ENCODE measurements at places on chromosomes 3 and 15.

DNA sequence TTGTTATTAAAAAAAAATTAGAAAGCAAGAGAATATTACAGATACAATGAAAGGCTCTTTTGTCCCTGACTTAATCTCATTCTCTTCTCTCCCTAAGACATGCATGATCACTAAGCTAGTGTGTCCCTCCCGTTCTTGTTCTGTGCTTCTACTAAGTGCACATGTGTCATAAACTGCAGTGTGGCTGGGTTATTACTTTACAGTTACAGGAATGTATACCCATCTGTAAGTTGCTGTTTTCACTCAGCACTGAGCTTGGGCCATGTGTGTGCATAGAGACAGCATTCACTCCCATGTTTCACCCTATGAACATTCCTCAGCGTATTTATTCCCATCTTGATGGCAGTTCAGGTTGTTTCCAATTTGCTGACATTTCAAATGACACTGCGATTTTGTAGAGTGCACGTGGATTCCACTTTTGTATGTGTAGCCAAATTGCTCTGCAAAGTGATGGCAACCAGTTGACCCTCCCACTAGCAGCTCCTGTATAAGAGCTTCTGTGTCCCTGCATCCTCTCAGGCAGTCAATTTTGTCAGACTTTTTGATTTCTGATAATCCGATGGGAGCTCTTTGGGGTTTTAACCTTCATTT, 145.8 kb upstream of the UBE2E1 start:
- no peak for DNase-seq

GRCh38 chr3:152595975-152596821, 238.7 kb upstream of the P2RY1 start:
- no peak for DNase-seq

DNA sequence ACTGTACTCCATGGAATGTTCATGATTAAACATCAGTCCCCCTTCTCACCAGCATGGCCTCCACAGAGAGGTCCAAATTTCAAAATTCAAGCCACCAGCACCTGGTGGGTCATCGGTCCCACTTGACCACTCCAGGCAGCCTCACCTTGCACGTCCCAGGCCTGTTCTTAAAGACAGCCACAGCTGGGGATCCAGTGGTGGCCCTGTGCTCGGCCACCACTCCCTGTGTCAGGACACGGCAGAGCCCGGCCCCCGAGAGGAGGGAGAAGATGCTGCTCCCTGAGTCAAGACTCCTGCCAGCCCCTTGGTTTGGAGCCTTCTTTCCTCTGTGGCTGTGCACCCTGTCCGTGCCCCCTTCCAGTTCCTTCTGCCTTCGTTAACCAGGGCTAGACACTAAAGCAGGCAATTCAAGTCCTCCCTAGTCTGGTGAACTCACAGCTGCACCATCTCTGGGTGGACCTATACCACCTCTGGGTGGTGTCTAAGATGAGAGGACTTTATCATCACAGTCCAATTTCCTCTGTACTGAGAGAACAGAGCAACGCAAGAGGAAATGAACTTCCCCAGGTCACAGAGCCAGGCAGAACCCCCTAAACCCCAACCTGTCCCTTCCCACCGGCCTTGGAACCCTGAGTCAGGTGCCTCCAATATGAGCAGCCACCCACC, 97.1 kb downstream of the MEGF11 start:
- DNase-seq: no peak

DNA sequence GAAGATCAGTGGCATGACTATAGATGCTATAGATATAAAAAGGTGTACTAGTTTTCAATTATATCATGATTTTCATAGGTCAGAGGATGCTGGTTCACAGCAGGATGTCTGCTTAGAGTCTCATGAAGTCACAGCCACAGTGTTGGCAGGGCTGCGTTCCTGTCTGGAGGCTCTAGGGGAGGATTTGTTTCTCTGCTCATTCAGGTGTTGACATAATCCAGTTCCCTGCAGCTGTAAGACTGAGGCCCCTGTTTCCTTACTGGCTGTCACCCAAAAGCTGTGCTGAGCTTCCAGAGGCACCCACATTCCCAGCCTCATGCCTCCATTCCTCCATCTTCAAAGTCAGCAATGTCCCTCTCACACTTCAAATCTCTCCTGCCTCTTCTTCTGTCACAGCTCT, 170.7 kb downstream of the OCA2 start:
- DNase-seq: no peak

- DNase-seq: no peak
These were observed 45.7 kb upstream of the RAB6B start for GRCh38 chr3:133941415-133941821.

DNA sequence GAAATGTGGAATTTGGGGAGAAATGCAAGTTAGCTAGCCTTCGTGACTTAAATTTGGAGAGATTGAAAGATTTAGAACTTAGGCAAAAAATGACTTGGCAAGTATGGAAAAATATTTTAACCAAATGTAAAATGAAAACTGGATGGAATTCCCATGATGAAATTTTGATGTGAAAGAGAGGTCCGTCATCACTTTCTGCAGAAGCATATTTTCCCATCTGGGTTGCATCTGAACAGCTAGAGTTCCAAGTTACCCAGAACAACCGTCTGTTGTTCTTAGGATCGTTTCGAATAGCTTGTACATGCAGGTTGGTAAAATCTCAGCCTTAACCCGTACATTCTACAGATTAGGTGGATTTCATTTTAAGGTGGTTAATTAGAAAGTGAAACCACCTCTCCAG, 136.3 kb downstream of the GHSR start:
- DNase-seq: no peak

GRCh38 chr3:184791171-184791570, 20.8 kb upstream of the VPS8 start:
- DNase-seq: no peak

- DNase-seq: no peak
These were observed 788.7 kb upstream of the DPPA4 start for GRCh38 chr3:110126065-110126464.

GRCh38 chr3:66572090-66572675, 71.4 kb upstream of the LRIG1 start:
- no peak for DNase-seq
